Activated CD4-positive, alpha-beta T cell treated with anti-CD3 and anti-CD28 coated beads, Interleukin-2, amount 10 ng/mL, durations not matched to agents 7 days and 5 days (primary cell): ENCODE measurements at places on chromosomes 2 and 18. TPM values are rescaled to one million over a fixed set of nuclear protein-coding genes. Genes with fewer than 3 reads are reported as not detected.

RAPH1 gene
- 1.7 TPM for total RNA-seq

ZAP70 gene
- 302 TPM for total RNA-seq

KIF5C gene
- total RNA-seq: 6.0 TPM

LIMS2 gene
- total RNA-seq: 36.4 TPM

GKN1 gene
- total RNA-seq: not detected

FKBP7 gene
- total RNA-seq: 2.1 TPM

CHAC2 gene
- 12.3 TPM for total RNA-seq

TUBA3E gene
- not detected for total RNA-seq

POTEI gene
- not detected for total RNA-seq

ABCG8 gene
- not detected for total RNA-seq

VIL1 gene
- not detected for total RNA-seq

TRABD2A gene
- 74.6 TPM for total RNA-seq

SS18 gene
- 72.6 TPM for total RNA-seq

MREG gene
- total RNA-seq: 9.6 TPM

C2orf81 gene
- 3.3 TPM for total RNA-seq

RNF181 gene
- 89.7 TPM for total RNA-seq

TXNDC9 gene
- 33.6 TPM for total RNA-seq

REG3A gene
- not detected for total RNA-seq

SLC38A11 gene
- not detected for total RNA-seq

PROKR1 gene
- not detected for total RNA-seq

PRKAG3 gene
- not detected for total RNA-seq

SEMA4F gene
- total RNA-seq: 8.3 TPM

DSG1 gene
- not detected for total RNA-seq

GGCX gene
- 20.8 TPM for total RNA-seq

CDH19 gene
- not detected for total RNA-seq

GCG gene
- total RNA-seq: not detected

DTNA gene
- not detected for total RNA-seq

PLCD4 gene
- total RNA-seq: 0.15 TPM

ASPRV1 gene
- 0.69 TPM for total RNA-seq

TSHZ1 gene
- 22.0 TPM for total RNA-seq

CAVIN2 gene
- total RNA-seq: not detected

LRRC30 gene
- total RNA-seq: not detected

RAPGEF4 gene
- total RNA-seq: 0.62 TPM

BOK gene
- not detected for total RNA-seq

KIF3C gene
- total RNA-seq: 7.0 TPM

FSHR gene
- not detected for total RNA-seq

DNAH6 gene
- total RNA-seq: 1.00 TPM

ZNF512 gene
- total RNA-seq: 42.3 TPM

EFR3B gene
- total RNA-seq: 0.06 TPM

MYO3B gene
- total RNA-seq: 0.04 TPM

HOXD1 gene
- not detected for total RNA-seq

FAM98A gene
- total RNA-seq: 30.1 TPM

PID1 gene
- not detected for total RNA-seq

ACADL gene
- not detected for total RNA-seq

REG3G gene
- total RNA-seq: not detected

WDR54 gene
- 80.7 TPM for total RNA-seq

CPS1 gene
- total RNA-seq: 0.48 TPM
